ENCODE measurements at places on chromosomes 11 and 22.

DNA sequence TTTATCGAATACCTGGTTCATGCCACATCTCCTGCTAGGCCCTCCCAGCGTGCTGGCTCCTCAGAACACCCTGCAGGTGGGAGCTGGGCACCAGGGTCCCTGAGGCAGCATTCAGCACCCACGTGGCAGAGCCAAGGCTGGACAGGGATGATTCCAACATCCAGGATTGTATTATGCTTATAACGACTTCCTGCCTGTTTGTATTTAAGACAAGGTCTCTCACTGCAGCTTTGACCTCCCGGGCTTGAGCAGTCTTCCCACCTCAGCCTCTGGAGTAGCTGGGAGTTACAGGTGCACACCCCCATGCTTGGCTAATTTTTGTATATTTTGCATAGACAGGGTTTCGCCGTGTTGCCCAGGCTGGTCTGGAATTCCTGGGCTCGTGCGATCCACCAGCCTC lies 64.7 kb upstream of the WNT7B start:
- DNase-seq, result no peak

DNA sequence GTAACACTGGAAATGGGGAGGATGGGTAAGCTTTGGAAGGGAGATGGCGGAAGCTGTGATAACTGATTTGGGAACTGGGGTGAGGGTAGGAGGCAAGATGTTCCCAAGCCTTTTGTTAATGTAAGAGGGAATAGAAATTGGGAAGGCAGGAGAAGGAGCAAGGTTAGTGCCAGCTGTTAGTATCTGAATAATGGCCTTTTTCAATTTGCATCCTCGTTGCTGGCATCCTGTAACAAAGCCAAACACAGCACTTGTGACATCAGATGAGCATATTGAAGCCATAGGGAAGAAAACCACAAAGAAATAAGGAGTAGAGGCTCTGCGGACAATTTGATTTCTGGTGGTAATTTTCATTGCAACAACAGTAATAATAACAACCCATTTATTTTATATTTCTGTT lies 70.9 kb upstream of the CLMP start:
- DNase-seq, result no peak

- no peak for DNase-seq
Measured at GRCh38 chr22:48528221-48528915, 1299.3 kb downstream of the BRD1 start.

DNA sequence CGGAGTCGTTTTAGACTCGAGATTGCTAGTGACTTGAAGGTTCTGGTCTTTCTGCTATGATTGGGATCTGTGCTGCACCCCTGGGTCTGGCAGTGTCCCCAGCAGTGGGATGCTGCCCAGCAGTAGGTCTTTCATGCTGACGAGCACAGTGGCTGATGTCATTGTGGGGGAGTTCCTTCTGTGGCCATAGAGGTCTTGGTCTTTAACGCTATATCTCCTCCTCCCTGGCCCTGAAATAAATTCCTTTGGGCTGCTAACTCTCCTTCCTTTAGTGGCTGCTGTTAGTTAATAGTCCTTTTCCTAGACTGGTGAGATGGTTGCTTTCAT lies 136.3 kb downstream of the TEAD1 start:
- DNase-seq, result no peak

DNA sequence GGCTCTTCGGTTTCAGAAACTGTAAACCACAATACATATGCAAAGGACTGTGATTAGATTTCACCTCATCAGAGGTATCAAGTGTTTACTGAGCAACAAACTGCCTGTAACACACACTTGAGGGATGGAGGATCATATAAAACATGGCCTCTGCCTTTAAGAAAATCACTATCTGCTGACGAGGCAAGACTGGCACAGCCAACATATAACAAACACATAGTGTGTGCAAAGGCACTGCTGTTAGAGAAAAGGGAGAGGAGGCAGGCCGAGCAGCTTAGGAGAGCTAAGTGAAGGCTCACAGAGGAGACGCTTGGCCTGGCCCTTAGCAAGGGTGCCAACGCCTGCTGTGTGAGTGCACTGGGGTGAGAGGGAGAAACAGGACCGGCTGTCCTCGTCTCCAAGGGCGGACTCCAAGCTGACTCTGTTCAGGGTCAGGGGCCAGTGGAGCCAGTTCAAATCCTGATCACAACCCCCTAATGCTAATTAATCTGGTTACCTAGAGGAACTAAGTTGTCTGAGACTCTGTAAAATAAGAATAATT lies 48.2 kb downstream of the LRFN4 start:
- DNase-seq, result no peak

- DNase-seq, result no peak
Measured at GRCh38 chr11:12005476-12005875, 3.0 kb downstream of the DKK3 start.

GRCh38 chr11:32838505-32839274 lies 9.0 kb downstream of the PRRG4 start:
- no peak for DNase-seq

DNA sequence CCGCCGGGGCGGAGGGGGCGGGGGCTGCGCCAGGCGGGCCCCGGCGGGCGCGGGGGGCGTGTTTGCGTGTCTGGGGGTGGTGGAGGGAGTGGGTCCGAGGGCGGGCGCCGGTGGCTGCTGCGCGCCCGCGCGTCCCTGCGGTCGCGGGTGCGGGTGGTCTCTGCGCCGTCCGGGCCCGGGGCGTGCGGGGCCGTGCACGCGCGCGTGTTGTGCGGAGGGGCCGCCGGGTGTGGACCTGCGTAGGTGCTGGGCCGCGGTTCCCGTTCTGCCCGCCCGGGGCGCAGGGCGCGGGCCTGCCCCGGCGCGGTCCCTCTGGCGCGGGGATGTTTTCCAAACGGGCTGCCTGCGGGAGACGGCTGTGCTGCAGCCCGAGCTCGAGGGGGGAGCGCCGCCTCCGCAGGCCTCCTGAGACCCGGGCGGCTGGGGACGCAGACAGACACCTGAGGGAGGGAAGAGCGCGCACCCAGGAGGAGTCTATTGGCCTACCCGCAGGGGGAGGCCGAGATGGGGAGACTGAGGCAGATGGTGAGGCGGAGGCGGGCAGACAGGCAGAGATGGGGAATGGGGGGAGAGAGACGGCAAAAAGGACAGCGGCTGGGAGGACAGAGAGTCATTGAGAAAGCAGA lies 442 bp downstream of the PELI3 start:
- DNase-seq, result no peak

- DNase-seq, result no peak
Measured at GRCh38 chr11:76670485-76671236, at the start of gene LRRC32. TSS of gene LRRC32 (minus strand) at chr11:76670747. CDS start at chr11:76665954, 4,793 bp downstream.
